Breast epithelium (tissue), 4 donors: ENCODE measurements at places on chromosomes 6 and 20. TPM values are rescaled to one million over a fixed set of nuclear protein-coding genes. Genes with fewer than 3 reads are reported as not detected.
A peak's percentile ranks its signal among the peaks of the same experiment; 100 is the strongest.

Gene PRKN
- 7.2 TPM for total RNA-seq

Gene COL21A1
- 0.80 TPM for total RNA-seq

Gene FAM83D
- 0.33 TPM for total RNA-seq

Gene SYNDIG1
- under 0.01 TPM for total RNA-seq

Gene TAF4
- 11.1 TPM for total RNA-seq

Gene OLIG3
- total RNA-seq = not detected

Gene OGFR
- total RNA-seq = 38.5 TPM

Gene EPPIN
- total RNA-seq = not detected

Gene CST4
- not detected for total RNA-seq

DNA sequence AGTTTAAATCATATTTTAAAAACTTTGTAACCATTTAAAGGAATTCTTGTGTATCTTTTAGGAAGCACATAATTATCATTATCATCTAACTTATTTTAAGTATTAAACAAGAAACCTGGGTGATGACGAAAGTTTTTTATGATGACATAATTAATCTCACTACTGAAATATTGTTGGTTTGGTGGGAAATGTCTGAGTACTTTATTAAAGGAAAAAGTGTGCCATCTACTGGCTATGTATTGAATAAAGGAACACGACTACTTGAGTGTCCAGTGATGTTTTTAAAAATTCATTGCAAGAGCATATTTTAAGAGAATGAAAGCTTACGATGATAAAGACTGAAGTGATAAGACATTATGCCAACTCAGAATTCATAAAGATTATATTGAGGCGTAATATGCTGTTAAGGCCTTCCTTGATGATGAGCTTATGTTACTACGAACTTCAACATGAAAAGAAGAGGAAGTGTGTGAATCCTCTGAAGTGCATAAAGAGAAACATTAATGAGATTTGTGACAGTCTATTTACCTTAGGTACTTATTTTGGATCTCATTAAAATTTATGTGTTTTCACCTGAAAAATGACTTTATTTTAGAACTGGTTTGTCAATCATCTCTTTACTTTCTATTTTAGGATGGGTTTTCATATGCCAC, 12.0 kb upstream of the TRMT11 start:
- peaks cover 5% of the 10 kb centered on the region for H3K36me3 ChIP-seq
- H3K27me3 ChIP-seq = no peaks in the 10 kb centered on the region
- no peaks in the 10 kb centered on the region for H3K4me1 ChIP-seq
- no peak for DNase-seq
- H3K27ac ChIP-seq = no peak overlapping the region

- no peaks in the 10 kb centered on the region for H3K27me3 ChIP-seq
- no peaks in the 10 kb centered on the region for H3K36me3 ChIP-seq
- H3K4me3 ChIP-seq = no peak overlapping the region
- H3K4me1 ChIP-seq = no peaks in the 10 kb centered on the region
Observed at GRCh38 chr6:14664621-14665315, 547.2 kb downstream of the CD83 start.

- DNase-seq = no peak
- H3K27me3 ChIP-seq = no peaks in the 10 kb centered on the region
- peak overlapping the region; percentile 31 for H3K27ac ChIP-seq
- no peaks in the 10 kb centered on the region for H3K36me3 ChIP-seq
- H3K4me1 ChIP-seq = no peaks in the 10 kb centered on the region
- H3K4me3 ChIP-seq = no peak overlapping the region
Observed at GRCh38 chr6:150175586-150176151, 32.8 kb downstream of the PPP1R14C start.

DNA sequence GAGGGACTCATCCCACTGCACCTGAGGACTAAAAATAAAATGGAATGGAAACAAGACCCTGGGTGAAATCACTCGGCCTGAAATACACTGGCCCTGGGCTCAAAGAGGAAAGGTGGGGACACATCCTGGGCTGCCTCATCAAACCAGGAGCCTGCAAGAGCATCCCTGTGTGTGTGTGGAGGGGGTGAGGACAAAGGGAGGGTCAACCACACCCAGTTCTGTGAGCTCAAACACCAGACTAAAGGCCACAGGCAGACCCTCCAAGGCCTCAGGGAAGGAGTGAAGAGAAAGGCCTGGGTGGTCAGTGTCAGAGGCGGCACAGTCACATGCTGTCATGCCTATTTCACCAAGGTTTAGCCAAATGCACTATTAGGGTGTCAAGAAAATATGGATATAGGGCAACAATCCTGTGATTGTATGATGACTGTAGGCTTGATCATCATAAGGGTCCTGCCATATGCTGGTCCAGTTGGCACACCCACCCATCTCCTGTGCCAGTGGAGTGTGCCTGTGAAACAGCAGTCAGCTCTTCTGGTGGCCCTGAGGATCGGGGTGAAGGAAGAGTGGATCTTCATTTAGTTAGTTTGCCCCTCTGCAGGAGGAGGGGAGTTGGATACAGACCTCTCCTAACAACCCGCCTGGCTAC, 28.9 kb downstream of the SRSF3 start:
- no peaks in the 10 kb centered on the region for H3K27me3 ChIP-seq
- no peak for DNase-seq
- H3K4me3 ChIP-seq = no peak overlapping the region
- H3K27ac ChIP-seq = peak overlapping the region; percentile 26

GRCh38 chr6:43964659-43965570, 162.3 kb downstream of the MRPL14 start:
- H3K36me3 ChIP-seq = no peaks in the 10 kb centered on the region
- H3K27ac ChIP-seq = no peak overlapping the region
- no peaks in the 10 kb centered on the region for H3K4me1 ChIP-seq
- no peak overlapping the region for H3K4me3 ChIP-seq
- H3K27me3 ChIP-seq = no peaks in the 10 kb centered on the region
- DNase-seq = peak; percentile 12

GRCh38 chr6:1163501-1163900, 148.4 kb upstream of the FOXQ1 start:
- no peaks in the 10 kb centered on the region for H3K36me3 ChIP-seq
- no peak overlapping the region for H3K4me3 ChIP-seq
- no peaks in the 10 kb centered on the region for H3K27me3 ChIP-seq
- H3K4me1 ChIP-seq = no peaks in the 10 kb centered on the region
- H3K27ac ChIP-seq = no peak overlapping the region

DNA sequence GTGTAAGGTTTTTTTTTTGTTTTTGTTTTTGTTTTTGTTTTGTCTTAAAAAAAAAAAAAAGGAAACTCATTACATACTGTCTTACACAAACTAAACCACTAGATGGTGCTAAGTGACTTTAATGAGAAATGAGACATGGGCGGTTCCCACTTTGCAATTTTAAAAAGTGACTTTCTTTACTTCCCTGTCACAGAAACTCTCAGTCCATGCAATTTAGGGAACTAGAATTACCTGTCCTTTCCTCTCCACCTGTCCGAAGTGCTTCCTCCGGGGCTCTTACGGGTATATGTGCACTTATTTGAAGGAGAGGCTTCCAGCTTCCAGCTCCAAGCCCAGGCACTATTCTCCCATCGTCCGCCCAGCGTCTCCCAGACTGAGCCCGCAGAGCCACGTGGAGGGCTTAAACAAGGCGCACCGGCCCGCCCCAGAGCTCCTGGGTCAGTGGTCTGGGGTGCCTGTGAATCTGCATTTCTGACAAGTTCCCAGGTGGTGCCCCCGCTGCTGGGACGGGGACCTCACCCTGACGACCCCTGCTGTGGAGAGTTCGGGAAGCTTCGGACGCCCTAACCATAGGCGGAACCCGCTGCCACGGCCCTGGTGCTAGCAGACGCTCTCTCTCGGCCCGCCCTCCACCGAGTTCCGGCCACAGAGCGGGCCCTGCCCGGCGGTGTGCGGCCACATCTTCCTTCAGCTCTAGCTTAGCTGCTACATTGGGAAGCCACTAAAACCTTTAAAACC, 26.1 kb downstream of the BFSP1 start:
- DNase-seq = peak; percentile 21
- H3K27me3 ChIP-seq = no peaks in the 10 kb centered on the region
- no peaks in the 10 kb centered on the region for H3K36me3 ChIP-seq
- no peak overlapping the region for H3K27ac ChIP-seq

DNA sequence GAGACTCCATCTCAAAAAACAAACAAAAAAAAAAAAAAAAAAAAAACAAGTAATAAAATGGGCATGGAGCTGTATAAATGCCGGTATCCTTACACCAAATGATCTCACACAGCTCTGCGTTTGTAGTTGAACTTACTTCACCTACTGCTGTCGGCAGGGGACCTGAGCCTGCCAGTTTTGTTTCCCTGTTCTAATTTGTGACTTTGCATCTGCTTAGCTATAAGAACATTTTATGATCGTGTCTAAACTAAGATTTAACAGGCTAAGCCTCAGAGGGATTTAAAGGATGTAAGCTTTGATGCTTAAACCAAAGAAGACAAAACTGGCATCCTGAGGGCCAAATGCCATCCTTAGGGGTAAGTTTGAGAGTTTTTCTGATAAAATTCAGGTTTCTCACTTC, 58.7 kb downstream of the GCNT2 start:
- no peak overlapping the region for H3K27ac ChIP-seq
- H3K4me1 ChIP-seq = peaks cover 12% of the 10 kb centered on the region
- DNase-seq = no peak
- no peaks in the 10 kb centered on the region for H3K27me3 ChIP-seq
- no peaks in the 10 kb centered on the region for H3K36me3 ChIP-seq

- H3K4me3 ChIP-seq = no peak overlapping the region
- DNase-seq = no peak
- H3K36me3 ChIP-seq = no peaks in the 10 kb centered on the region
- no peaks in the 10 kb centered on the region for H3K4me1 ChIP-seq
Observed at GRCh38 chr20:25191051-25191450, 4.5 kb upstream of the ENTPD6 start.

DNA sequence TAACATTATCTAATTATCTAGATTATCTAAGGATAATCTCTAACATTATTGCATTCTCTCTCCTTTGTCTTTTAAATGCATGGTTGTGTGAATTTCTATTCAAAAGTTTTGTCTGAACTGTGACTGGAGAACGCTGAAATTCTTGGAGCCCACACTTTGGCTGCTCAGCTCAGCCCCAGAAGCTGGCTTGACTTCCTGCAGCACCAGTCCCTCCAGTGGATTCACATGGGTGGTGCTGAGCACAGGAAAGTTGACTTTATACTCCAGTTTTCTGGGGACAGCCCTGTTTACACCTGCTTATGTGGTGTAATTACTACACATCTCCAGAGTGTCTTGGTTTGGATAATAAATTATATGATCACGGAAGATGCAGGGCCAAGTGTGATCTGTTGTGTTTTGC, 255.1 kb upstream of the NOX3 start:
- H3K36me3 ChIP-seq = no peaks in the 10 kb centered on the region
- H3K4me1 ChIP-seq = no peaks in the 10 kb centered on the region
- no peak for DNase-seq
- no peak overlapping the region for H3K4me3 ChIP-seq
- H3K27ac ChIP-seq = no peak overlapping the region

GRCh38 chr20:58775371-58775770, 75.3 kb downstream of the GNAS-AS1 start:
- no peak overlapping the region for H3K27ac ChIP-seq
- H3K36me3 ChIP-seq = no peaks in the 10 kb centered on the region
- no peaks in the 10 kb centered on the region for H3K4me1 ChIP-seq
- no peaks in the 10 kb centered on the region for H3K27me3 ChIP-seq

- no peak overlapping the region for H3K27ac ChIP-seq
- H3K27me3 ChIP-seq = no peaks in the 10 kb centered on the region
- DNase-seq = no peak
- peaks cover 2% of the 10 kb centered on the region for H3K4me1 ChIP-seq
Observed at GRCh38 chr6:166258854-166259276, 49.3 kb downstream of the PRR18 start.

DNA sequence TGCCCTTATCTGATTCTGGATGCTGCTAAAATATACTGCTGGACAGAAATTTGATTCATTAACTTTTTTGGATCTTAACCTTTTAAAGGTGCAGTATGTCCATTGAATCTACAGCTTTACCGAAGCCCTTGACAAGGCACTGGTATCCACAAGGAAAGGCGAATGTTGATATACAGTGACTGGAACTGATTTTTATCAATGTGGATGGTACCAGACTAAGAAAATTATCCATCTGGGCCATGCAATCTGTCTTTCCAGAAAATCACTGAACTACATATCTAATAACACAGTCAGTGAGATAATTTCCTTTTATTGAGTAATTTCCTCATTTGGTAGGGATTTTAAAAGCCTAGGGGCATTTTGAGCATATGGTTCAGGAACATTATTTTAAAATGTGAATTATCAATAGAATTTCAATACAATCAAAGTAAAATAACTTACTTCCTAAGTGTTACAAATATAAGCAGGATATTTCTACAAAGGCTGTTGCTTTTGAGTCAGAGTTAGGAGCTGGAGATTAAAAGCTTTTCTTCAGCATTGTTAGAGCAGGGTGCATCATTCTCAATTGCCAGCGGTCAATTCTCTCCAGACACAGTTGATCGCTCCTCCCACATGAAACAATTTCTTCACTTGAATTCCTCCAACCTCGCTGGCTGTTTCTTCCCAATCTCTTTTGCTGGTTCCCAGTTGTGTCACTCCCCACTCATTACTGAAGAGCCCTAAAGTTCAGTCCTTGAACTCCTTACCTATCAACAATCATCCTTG, 585.3 kb upstream of the FLRT3 start:
- no peak overlapping the region for H3K27ac ChIP-seq
- H3K4me1 ChIP-seq = no peaks in the 10 kb centered on the region
- no peak for DNase-seq
- no peaks in the 10 kb centered on the region for H3K36me3 ChIP-seq
- H3K4me3 ChIP-seq = no peak overlapping the region
- H3K27me3 ChIP-seq = no peaks in the 10 kb centered on the region

- H3K4me1 ChIP-seq = no peaks in the 10 kb centered on the region
- no peak overlapping the region for H3K4me3 ChIP-seq
- no peak for DNase-seq
- no peaks in the 10 kb centered on the region for H3K27me3 ChIP-seq
- no peaks in the 10 kb centered on the region for H3K36me3 ChIP-seq
Observed at GRCh38 chr6:145406783-145407182, 328.5 kb downstream of the EPM2A start.
